Nasal cavity respiratory epithelium epithelial cell of viscerocranial mucosa (primary cell): ENCODE measurements at places on chromosomes 2 and 18. TPM values are rescaled to one million over a fixed set of nuclear protein-coding genes. Genes with fewer than 3 reads are reported as not detected.

SNTG2 gene
- total RNA-seq, result 0.14 TPM in 1 of 2 replicates, not detected in the other

CENPA gene
- under 0.01 and 0.07 TPM in 2 replicates for total RNA-seq

KCNJ3 gene
- not detected in 2 replicates for total RNA-seq

SERPINB3 gene
- 32.5 and 258 TPM in 2 replicates for total RNA-seq

CHRNG gene
- not detected in 2 replicates for total RNA-seq

KCNK3 gene
- not detected in 2 replicates for total RNA-seq

CXCR1 gene
- total RNA-seq, result not detected in 2 replicates

LRRC30 gene
- total RNA-seq, result not detected in 2 replicates

CRYGD gene
- total RNA-seq, result not detected in 2 replicates

PSMA8 gene
- not detected in 2 replicates for total RNA-seq

CFAP65 gene
- not detected in 2 replicates for total RNA-seq
